NCI-H187 (cell line): ENCODE measurements at places on chromosomes 7 and 10.

DNA sequence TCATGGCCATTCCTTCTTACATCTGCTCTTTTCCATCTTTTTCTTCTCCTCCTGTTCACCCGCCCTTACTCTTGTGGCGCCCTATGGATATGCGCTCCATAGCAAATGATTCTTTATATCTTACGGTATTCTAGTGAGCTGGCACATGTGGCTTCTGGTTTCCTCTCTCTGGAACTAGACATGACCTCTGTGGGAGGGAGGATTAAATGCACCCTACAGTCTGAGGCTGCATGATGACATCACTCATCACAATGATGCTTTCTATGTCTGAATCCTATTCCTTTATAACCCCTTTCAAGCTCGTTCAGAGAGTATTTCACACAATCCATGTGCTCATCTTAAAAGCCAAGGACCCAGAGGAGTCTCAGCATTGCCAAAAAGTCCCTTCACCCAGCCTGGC lies 153.3 kb downstream of the EGFR start:
- DNase-seq, result no peak

DNA sequence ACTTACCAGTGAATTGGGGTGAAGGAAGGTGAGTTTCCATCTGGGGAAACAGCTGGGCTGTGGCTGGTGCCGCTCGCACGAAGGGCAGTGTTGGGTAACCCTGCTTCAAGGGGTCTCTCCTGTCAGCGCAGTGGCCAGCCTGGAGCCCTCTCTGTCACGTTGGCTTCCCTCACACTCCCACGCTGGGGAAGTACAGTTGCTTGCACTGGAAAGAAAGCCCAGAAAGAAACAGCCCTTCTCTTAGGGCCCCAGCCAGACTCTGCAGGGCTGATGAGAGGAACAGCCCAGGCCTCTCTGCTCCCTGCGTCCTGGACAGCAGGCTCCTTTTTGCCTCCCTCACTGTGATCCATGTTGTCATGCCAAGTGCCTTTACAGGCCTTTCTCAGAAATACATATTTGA lies 40.3 kb upstream of the TRIM8 start:
- DNase-seq, result no peak

DNA sequence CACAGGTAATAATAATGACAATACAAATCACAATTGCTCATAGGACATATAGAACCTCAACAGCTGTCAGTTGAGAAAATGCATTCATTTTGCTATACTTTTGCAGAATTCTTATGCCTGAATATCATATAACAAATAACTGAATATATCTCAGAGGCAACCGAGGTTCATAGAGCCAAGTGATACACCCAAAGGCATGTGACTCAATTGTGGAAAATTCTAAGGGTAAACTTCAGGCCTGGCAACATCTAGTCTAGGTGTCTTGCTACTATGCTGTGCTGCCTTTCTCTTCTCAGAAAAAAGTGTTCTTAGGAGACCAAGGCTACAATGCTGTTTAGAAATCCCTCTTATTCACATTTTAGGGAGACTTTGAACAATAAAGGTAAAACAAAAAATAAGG lies 270.7 kb downstream of the BAMBI start:
- no peak for DNase-seq

DNA sequence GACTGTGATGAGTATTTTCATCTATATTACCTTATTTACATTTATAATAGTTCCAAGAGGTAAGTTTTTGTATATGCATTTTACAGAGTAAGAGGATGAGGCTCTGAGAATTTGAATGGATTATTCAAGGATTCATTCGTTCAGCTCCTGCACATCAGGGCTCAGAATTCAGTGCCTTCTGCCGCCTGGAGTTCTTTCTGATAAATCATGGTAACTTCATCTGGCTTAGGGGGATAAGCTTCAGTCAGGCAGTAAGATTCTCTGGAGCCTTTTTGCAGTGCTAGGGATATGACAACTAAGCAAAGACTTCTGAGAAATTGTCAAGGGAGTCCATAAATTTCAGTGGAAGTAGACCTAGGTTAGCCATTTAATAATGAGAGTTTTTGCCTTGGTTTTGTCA lies 668.6 kb downstream of the NRG3 start:
- no peak for DNase-seq

DNA sequence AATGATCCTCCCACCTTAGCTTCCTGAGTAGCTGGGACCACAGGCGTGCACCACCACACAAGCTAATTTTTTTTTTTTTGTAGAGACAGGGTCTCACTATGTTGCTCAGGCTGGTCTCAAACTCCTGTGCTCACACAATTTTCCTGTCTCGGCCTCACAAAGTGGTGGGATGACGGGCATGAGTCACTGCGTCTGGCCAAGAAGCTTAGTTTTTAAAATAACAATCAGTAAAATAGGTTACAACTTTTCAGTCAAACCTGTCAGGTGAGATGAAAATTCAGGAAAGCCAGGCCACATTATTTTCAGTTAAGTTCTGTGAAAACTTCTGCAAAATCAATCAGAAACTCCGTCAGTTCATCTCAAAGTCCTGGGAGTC lies 55.4 kb downstream of the FAM241B start:
- DNase-seq, result no peak

DNA sequence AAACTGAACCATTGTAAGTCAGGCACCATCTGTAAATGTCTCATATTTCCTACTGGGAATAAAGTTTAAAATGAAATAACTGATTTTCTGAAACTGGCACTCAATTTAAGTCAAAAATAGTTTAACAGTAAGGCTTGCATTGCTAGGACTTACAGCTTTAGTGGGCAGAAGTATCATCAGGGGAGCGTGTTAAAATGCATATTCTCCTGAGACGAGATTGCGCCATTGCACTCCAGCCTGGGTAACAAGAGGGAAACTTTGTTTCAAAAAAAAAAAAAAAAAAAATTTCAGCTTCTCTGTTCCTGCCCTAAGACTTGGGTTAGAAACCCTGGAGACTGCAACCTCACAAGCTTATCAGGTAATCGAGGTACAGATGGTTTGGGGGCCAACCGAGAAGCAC lies 65.4 kb downstream of the UBE3C start:
- no peak for DNase-seq

DNA sequence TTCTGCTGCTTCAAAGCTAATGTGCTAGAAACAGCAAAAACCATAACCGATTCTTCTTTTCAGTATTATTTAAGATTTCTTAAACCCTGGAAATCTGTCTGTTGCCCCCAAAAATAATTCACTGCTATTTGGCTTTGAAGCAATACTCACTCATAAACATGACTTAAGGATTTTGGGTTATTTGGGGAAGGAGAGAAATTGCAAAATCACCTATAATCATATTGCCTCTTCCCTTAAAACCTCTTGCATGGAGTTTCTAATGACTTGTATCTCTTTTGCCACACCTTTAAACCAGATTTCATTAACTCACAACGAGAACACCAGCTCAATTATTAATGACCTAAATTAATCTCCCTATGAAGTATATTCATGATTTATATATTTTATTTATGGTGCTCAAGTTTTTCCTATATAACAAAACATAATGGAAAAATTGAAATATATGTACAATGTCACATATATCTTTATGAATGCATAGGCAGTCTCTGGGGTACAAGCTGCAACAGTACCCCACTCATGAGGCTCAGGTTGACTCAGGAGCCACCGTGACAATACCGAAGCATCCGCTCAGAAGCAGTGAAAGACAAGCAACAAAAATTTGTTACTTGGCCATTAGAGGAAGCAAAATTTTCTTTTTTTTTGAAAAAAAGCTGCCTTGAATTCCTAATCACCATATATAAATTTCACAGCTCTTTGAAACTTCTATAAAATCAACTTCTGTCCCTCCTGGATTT lies 3.0 kb downstream of the NAMPT start:
- no peak for DNase-seq

GRCh38 chr10:29895456-29895855 lies 163.9 kb downstream of the JCAD start:
- DNase-seq, result no peak

- DNase-seq, result no peak
These were observed 56.7 kb downstream of the MKI67 start for GRCh38 chr10:128069351-128070051.

DNA sequence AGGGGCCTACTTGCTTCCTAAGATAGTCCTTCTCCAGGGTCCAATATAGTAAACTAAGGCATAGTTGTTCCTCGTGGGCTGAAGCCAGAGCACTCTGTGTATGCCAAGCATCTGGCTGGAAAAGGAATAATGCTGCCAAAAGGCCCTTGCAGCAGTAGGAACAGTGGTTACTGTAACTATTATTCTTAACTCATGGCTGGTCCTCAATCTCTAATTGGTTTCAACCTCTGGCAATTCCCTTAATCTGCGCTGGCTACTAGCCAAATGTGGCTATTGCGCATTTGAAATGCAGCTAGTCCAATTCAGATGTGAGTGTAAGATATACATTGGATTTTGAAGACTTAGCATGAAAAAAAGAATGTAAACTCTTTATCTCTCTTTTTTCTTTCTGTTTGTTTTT lies 27.8 kb upstream of the LBX1 start:
- no peak for DNase-seq

- DNase-seq, result no peak
These were observed 193.1 kb upstream of the KLF14 start for GRCh38 chr7:130927062-130927461.

- DNase-seq, result no peak
These were observed 16.0 kb downstream of the SFTPD start for GRCh38 chr10:79932841-79933379.

DNA sequence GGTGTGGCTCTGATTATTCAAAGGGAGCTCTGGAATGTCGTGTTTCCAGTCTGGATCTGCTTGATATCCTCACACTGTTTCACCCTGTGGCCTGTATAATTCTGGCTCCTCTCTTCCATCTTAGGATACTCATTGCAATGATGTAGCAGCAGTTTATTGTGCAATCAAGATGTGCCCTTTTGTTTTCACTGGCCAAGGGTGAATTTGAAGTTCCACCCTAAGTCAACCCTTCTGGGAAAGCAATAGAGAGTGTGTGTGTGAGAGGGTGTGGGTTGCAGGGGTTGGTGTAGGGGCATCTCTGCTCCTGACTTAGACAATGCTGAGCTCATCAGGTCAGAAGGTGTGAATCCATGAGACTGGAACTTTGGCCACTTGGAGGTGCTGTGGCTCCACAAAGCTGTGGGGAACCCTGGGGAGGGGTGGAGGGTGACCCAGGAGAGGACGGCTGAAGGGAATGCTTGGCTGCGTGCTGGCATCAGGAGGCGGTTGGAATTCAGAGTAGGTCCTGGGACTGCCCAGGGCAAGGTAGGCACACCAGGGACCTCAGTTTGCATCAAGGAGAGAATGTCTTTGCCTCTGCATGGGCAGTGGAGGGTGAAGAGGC lies 118.0 kb upstream of the PRSS58 start:
- no peak for DNase-seq

GRCh38 chr7:30168835-30169573 lies 34.2 kb downstream of the MTURN start:
- DNase-seq, result no peak

DNA sequence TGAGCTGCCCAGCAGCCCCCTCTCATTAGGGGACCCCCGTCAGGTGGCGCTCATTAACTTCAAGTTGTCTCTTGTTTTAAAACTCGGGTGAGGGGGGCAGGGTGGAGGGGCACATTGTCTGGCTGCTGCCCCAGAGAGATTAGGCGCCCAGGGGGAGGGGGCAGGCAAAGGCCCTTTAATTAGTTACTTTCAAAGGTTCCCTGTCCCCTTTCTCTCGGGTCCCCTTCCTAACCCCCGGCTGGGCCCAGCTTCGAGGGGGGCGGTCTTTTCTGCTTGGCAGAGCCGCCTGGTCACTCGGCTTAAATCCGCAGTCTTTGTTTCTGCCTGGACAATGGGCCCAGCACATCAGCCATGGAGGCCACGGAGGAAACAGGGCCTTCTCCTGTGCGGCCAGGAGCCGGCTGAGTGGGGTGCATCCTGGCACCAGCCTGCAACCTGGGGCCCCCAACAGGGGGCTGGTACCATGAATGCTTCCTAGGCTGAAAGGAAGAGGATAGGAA lies 38.9 kb upstream of the SLF2 start:
- no peak for DNase-seq

GRCh38 chr10:58508316-58508715 lies 4.4 kb upstream of the BICC1 start:
- DNase-seq, result no peak

DNA sequence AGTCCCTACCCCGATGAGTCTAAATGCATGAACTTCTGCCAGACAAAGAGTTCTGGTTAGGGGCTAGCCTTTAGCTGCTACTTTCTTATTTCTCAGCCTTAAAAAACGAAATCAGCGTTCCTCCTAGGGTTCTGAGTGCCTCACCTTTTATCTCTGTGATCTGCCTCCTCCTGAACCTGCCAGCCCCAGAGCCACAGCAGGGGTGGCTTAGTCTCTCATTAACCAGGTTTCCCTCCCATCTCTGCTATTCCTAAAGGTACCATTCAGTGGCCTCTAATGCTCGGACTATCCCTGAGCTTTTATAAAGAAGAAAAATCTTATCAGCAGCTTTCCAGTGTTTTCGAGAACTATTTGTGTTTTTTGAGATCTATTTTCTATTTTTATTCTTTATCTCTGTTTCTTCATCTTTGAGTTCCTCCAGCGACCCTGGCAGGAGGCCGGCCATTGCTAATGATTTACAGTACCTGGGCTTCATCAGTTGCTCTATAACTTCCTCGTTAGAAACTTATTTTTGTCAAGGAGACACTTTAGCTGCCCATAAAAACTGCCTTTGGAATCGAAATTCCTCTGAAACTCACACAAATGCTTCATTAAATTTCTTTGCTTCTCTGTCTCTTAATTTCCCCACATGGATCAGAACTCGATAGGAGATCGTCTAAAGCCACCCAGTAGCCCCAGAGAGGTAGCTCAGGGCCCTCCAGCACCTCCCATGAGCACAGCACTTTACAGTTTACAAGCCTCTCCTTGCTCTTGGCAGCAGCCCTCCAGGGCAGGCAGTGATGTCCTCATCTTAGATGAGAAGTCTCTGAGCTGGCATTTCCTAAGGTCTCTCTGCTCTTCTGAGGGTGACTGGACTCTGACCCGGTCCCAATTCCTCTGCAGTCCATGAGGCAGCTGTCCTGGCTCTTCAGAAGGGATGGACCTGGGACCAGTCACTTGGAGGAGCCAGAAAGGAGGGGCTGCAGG lies 149.1 kb downstream of the EBF3 start:
- DNase-seq, result no peak

DNA sequence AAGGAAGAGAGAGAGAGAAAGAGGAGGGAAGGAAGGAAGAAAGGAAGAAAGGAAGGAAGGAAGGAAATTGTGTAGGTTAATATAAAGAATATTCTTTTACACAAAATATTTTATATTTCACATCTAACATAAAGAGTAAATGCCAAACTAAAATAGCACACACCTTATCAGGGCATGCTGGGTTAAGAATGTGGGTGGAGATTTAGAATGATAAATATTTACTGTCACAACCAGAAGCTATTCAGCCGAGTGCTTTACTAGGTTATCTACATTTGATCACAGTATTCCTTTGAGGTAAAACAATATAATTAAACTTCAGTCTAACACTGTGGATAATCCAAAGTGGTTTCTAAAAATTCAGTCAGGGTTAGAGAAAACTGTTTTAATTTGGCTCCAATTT lies 103.3 kb downstream of the SEMA3A start:
- DNase-seq, result no peak

- no peak for DNase-seq
These were observed 305.4 kb upstream of the SHH start for GRCh38 chr7:156117542-156118247.

DNA sequence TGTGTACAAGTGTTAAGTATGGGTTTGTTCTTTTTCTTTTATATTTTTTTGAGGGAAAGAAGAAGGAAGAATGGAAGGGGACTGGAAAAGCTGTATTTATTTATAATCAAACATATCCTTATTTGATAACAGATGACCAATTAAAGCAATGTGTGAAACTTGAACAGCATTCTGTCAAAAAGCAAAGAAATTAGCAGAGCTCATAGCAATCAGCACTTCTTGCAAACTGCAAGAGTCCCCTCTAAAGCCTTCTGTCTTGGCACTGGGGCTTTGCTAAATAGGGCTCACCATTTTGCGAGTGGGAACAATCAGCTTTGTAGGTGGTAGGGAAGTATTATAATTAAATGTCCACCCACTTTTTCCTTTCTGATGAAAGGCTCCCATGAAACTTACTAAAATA lies 164.9 kb upstream of the LRRTM3 start:
- DNase-seq, result no peak
